Ascending aorta (tissue), 2 donors: ENCODE measurements at places on chromosomes 2 and 18. TPM values are rescaled to one million over a fixed set of nuclear protein-coding genes. Genes with fewer than 3 reads are reported as not detected.

DNA sequence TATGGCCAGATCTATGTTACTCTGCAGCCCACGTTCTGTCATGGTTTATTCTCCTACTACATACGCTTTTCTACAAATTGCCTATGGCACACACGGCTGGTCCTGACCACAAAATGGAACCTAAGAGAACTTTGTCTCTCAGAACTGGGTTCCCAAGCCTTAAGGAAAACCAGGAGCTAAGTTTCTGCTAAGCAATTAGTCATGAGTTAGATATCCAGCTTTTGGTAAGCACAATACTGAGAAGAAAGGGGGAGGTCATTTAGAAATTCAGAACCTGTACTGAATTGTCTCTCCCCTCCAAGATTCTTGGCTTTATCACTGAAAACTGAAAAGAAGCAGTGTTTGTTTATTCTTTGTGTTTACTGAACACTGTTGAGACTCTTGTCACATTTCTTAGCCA, 283.5 kb upstream of the TANK start:
- no peaks in the 10 kb centered on the region for H3K27me3 ChIP-seq
- H3K36me3 ChIP-seq, result no peaks in the 10 kb centered on the region
- H3K4me1 ChIP-seq, result no peaks in the 10 kb centered on the region
- H3K27ac ChIP-seq, result no peak overlapping the region
- no peak overlapping the region for H3K4me3 ChIP-seq
- no peak for DNase-seq

GRCh38 chr2:46748121-46748520, 167.5 kb downstream of the MCFD2 start:
- no peak for DNase-seq
- H3K27me3 ChIP-seq, result no peaks in the 10 kb centered on the region
- H3K4me1 ChIP-seq, result peaks cover 8% of the 10 kb centered on the region
- no peak overlapping the region for H3K4me3 ChIP-seq

DNA sequence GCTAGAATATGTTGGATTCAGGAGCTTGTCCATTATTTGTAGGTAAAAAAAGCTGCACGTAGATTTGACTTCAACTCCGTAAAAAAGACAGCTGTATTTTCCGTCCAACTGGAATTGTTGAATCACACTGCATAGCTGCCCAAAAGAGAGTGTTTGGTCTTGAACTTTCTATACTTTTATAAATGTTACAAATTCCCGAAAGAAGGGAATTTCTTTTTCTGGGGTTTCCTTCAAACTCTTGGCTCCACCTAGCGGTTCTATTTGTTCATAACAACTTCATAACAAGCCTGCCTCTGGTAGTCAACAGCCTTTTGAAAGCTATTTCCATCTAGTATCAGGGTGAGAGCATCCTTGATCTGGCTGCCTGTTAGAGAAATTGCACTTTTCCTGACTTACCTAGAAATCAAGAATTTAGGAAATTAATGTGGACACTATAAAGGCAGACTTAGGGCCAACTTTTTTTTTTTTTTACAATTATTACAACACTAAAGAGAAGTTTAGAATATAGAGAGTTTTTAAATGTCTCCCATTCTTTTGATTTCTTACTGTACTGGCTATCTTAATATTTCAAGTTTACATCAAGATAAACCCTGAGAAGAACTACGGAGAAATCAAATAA, 48.1 kb downstream of the TMEM185B start:
- H3K27ac ChIP-seq, result peak overlapping the region; percentile 70
- H3K27me3 ChIP-seq, result no peaks in the 10 kb centered on the region
- peaks cover 7% of the 10 kb centered on the region for H3K36me3 ChIP-seq
- no peak for DNase-seq

DNA sequence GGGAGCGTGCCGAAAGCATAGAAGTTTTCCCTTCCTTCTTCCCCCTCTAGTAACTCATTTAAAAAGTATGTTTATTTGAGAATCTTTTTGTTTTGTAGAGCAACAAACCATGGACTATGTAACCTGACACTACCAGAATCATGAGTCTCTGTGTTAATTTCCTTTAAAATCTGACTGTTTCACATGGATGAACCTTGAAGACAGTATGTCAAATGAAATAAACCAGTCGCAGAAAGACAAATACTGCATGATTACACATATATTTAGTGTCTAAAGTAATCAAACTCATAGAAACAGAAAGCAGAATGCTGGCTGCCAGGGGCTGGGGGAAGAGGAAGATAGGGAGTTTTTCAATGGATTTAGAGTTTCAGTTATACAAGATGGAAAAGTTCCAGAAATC, 32.3 kb downstream of the PTPN2 start:
- DNase-seq, result no peak
- H3K4me1 ChIP-seq, result no peaks in the 10 kb centered on the region
- no peaks in the 10 kb centered on the region for H3K27me3 ChIP-seq
- peaks cover 6% of the 10 kb centered on the region for H3K36me3 ChIP-seq

- H3K4me1 ChIP-seq, result no peaks in the 10 kb centered on the region
- no peak overlapping the region for H3K4me3 ChIP-seq
- peak; percentile 78 for DNase-seq
These were observed 59.9 kb downstream of the SUMO1 start for GRCh38 chr2:202178346-202178958.

- H3K36me3 ChIP-seq, result no peaks in the 10 kb centered on the region
- DNase-seq, result no peak
- no peaks in the 10 kb centered on the region for H3K27me3 ChIP-seq
- H3K4me3 ChIP-seq, result no peak overlapping the region
- no peak overlapping the region for H3K27ac ChIP-seq
These were observed 86.7 kb downstream of the PLB1 start for GRCh38 chr2:28582595-28582994.

GRCh38 chr2:83595926-83596325, 863.2 kb downstream of the SUCLG1 start:
- no peak overlapping the region for H3K4me3 ChIP-seq
- no peaks in the 10 kb centered on the region for H3K27me3 ChIP-seq
- H3K4me1 ChIP-seq, result no peaks in the 10 kb centered on the region

DNA sequence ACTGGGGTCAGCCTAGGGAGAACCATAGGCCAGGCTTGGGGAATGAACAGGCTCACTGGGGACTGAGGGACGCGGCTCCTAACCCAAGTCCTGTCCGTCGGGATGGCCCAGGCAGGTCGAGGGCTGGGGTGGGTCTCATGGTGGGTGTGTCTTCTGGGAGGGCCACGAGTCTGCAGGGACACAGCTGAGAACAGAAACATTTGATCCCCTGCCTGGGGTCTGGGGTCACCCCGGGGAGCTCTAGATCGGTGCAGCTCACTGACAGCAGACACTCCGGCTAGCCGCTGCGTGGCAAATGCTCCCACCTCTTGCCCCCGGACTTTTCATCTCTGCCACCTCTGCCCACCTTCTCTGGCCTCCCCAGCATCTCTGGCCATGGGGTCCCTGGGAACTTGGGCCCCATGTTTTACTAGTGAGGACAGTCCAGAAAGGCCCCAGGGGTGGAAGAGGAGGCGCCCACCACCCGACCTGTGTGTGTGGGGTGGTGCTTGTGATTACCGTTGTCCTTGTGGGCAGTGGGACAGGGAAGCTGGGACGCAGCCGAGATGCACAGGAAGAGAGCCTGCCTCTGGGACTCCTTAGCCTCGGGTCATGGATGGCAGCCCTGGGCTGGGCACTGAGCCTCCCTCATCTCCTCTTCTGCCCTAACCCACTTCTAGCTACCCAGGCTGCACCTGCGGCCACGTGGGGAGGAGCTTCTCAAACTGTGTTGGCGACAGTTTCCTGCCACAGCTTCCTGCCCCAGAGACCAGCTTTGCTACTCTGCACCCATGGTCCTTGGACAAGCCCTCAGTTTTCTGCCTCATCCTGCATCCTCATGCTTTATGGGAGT, 4.9 kb downstream of the ZAP70 start:
- H3K27ac ChIP-seq, result no peak overlapping the region
- H3K36me3 ChIP-seq, result no peaks in the 10 kb centered on the region
- no peak for DNase-seq
- no peak overlapping the region for H3K4me3 ChIP-seq

The CCDC141 gene
- 2.0 TPM for total RNA-seq

The DOK6 gene
- total RNA-seq, result not detected

The MAPK4 gene
- 1.2 TPM for total RNA-seq

The FBLN7 gene
- total RNA-seq, result 0.43 TPM

The SCN9A gene
- 5.5 TPM for total RNA-seq

The KLHL14 gene
- total RNA-seq, result not detected
